ENCODE measurements at places on chromosomes 7 and 10.

DNA sequence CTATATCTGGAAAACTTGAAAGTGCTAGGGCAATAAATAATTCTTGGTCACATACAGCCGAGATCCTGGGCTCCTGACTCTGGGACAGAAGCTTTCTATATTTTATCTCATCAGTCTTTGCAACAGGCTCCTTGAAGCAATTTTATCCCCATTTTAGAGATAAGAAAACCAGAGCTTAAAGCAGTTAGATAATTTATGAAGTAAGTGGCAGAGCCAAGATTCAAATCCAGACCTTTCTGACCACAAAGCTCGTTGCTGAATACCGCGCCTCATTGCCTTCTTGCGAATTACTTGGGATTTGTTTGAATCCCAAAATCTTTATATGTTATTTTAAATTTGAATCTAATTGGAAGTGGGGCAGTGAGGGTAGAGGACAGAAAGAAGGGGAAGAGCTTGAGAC lies 106.0 kb downstream of the TCF7L2 start:
- no peak for DNase-seq

DNA sequence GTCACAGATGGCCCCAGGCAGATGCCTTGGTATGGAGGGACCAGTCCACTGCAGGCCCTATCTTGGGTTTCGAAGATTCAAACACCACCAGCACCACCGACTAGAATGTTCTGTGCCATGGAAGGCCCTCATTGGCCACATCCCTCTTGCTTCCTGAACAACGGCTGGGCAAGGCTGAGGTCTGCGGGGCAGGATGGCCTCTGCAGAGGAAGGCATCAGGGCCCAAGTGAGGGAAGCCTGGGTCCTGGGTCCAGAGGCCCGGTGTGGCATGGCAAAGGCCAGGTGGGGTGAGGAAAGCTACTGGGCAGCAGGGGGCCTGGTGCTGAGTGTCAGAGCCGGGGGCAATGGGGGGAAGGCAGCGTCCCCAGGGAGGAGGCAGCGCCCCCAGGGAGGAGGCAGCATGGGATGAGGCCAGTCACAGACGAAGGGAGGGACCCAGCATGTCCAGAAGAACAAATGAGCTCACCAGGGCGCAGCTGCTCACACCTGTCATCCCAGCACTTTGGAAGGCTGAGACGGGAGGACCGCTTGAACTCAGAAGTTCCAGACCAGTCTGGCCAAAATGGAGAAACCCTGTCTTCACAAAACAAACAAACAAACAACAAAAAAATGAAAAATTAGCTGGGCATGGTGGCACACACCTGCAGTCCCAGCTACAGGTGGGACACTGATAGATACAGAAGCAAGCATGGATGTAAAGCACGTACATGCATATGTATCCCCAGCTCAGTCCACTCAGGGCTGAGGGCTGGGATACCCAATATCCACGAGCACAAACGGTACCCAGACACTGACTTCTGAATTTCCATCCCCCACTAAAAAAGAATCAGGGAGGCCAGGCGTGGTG lies 64.4 kb downstream of the PROSER2 start:
- no peak for DNase-seq

GRCh38 chr10:87976101-87976743 lies 112.8 kb downstream of the PTEN start:
- no peak for DNase-seq

DNA sequence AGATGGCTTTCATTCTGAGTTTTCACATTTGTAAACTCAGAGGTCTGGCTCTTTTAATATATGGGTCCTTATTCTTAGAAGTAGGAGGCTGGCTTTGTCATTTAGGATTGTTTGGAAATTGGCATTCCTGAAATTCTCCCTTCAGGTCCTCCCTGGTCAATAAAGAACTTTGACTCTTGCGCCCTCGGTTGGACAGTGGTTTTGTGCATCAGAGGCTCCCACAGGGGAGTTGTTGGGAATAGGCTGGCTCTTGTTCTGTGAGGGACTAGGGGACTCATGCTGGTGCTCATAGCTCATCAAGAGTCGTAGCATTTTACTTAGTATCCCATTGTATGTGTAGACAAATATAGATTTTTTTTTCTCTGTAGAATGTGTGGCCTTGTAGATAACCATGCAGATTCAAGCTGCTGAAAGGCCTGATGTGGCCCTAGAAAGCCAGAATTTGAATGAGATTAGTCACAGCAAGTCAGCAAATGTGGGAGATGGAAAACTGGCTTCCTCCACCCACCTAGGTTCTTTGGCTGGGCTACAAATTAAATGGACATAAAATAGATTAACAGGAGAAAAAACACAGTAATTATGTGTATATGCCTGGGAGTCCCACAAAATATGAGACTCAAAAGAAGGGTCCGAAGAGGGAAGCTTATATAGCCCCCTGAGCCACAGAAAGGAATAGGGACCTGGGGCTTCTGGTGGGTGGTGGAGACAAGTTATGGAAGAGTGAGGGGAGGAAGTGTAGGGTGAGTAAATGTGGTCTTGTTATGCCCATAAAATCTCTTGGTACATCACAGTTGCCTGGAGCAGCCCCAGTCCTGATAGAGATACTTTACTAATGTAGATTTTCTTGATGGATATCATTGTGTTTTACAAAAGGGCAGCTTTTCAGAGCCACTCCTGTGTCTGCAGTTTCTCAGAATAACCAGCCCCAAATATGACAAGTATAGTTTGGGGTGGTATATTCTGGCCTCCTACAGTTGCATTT lies 94.6 kb upstream of the BTBD16 start:
- DNase-seq: no peak

GRCh38 chr7:18859318-18859717 lies 258.1 kb downstream of the TWIST1 start:
- DNase-seq: no peak

DNA sequence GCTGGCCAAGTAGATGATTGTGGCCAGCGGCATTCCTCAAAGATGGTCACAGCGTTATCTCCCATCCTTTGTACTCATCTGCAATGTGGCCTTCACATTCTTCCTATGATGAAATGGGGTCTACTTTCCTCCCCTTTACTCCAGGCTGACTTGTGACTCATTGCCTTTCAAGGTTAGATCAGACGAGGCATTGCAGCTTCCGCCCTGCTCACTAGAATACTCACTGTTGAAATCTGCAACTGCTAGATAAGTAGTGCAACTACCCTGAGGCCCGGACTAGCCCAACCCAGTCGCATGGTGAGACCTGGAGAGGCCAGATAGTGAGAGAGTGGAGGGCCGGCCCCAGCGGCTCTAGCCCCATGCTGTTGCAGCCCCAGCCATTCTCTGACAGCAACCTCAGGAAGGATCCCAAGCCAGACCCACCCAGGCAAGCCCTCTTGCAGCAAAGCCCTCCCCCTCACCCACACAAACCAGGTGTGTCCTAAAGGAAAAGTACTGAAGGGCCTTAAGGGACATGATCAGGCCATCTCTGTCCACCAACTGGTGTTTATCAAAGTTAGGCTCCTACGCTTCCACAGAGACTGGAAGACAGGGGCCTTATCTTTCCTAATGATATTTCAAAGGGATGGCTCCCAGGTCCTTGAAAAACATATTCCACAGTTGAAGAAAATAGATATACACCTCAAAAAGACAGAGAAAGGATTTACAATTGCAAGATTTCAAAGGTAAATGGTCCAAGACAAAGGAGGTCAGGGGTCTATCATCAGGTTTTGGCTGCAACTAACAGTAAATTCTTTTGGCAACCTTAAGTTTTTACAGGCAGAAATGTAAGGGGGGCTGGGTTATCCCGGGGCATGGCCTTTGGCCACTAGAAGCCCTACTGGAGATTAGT lies 107.2 kb upstream of the TRIM24 start:
- DNase-seq: no peak

DNA sequence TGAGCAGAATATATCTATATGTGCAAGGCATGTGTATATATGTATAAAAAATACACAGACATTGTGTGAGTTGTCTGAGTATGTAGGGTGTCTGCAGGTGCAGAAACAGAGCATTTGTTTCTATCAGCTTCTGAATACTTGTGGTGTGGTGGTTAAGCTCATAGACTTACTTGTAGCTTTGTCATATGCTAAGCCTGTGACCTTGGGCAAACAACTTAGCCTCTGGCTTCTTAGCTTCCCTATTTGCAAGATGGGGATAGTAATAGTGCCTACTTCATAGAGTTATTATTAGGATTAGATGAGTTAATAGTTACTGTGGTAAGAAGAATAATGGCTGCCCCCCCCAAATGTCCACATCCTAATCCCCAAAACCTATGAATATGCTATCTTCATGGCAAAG lies 28.2 kb upstream of the PAX2 start:
- no peak for DNase-seq

DNA sequence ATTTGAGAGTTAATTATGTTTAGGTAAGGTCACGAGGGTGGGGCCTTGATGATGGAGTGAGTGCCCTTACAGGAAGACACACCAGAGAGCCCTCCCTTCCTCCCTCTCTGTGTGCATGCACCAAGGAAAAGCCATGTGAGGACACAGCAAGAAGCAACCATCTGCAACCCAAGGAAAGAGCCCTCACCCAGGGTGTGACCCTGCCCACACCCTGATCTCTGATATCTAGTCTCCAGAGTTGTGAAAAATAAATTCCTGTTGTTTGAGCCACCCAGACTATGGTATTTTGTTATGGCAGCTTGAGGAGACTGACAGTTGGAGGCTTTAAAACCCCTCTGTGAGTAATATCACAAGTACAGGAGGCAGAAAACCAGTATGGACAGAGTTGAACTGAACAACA lies 15.0 kb upstream of the MCM10 start:
- no peak for DNase-seq

GRCh38 chr10:128058750-128059134 lies 67.5 kb downstream of the MKI67 start:
- DNase-seq: no peak

DNA sequence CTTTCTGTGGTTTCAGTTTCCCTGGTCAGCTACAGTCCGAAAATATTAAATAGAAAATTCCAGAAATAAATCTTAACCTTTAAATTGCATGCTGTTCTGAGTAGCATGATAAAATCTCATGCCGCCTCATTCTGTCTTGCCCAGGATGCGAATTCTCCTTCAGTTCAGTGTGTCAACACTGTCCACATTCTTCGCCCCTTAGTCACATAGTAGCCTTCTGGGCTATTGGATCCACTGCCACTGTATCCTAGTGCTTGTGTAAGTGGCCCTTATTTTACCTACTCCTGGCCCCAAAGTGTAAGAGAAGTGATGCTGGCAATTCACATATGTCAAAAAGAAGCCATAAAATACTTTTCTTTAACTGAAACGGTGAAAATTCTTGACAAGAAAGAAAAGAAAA lies 129.6 kb downstream of the ZWINT start:
- no peak for DNase-seq

DNA sequence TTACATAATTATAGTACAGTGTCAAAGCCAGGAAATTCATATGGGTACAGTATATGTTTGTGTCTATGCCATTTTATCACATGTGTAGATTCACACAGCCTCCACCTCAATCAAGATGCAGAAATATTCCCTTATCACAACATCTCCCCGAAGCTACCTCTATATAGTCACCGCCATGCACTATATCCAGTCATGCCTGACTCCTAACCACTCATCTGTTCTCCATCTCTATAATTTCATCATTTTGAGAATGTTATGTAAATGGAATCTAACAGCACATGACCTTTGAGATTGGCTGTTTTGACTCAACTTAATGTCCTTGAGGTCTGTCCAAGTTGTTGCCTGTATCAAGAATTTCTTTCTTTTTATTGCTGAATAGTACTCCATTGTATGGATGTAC lies 22.3 kb upstream of the SLC25A13 start:
- no peak for DNase-seq

GRCh38 chr7:155785536-155785935 lies 26.7 kb downstream of the SHH start:
- DNase-seq: no peak

GRCh38 chr10:78460204-78460603 lies 426.5 kb downstream of the RPS24 start:
- DNase-seq: no peak

DNA sequence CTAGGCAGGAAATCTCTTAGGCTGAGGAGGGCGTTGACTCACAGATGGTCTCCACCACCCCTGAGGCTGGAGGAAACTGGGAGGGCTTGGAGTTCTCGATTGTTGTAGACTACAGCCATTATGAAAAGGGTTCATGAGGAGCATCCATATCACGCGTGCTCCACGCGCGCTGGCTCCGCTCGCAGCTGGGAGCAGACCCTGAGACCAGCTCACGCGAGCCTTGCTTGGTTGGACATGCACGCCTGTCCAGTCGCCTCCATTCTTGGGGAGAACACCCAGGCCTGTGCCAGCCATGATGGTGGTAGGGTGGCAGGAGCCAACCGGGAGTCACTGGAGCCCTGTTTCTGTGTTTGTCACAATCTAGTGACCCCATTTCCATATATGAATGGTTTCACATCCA lies 139.1 kb downstream of the TCERG1L start:
- no peak for DNase-seq

DNA sequence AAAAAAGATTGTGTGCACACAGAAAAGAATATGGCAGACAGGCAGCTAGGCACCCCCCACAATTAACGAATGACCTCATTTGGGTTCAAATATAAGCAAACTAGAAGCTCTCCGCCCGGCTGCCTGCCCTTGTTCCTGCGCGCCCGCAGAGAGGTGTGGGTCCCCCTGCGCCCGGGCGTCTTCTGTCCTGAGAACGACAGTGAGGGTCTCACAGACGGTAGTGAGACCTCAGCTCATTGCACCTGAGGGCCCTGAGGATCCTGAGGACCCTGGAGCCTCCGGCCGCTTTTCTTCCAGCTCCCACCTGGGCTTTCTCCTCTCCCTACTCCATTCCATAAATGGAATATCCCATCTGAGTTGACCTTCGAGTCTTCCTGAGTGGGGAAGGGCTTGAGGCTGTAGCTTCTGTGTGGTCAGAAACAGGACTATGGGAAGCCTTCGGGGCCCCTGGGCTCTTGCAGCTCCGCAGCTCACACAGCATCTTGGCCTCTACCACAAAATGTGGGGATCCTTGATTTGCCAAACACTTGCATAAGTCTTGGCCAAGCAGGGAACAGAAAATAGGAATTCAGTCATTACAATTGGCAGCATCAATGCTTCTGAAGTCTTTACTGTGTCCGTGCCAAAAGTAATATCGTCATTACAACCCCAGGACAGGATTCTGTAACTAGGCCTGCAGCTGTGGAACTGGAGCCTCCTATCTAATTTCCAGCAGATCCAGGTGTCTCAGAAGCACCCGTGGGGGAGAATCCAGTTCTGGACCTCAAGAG lies 43.8 kb downstream of the JAKMIP3 start:
- no peak for DNase-seq

DNA sequence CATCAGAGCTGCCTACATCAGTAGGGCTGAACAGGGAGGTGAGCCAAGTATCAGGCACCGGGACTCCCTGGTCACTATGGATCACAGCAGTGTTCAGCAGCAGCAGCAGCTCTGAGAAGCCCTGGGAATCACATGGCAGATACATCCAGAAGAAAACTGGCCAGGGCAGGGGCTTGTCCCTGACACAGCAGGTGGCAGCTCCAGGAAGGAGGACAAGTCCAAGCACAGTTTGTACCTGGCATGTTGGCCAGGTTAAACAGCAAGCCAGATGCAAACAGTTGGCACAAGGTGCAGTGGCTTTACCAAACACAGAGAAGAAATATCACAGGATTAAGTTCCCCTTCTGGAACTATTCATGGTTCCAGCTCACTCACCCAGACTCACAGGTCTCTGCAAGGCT lies 139.4 kb downstream of the KCNMA1 start:
- DNase-seq: no peak
